Fibroblast of skin of scalp (primary cell): ENCODE measurements at places on chromosomes 6 and 20.

GRCh38 chr6:28757429-28758045, 166.2 kb downstream of the TRIM27 start:
- DNase-seq = peak; percentile 19

DNA sequence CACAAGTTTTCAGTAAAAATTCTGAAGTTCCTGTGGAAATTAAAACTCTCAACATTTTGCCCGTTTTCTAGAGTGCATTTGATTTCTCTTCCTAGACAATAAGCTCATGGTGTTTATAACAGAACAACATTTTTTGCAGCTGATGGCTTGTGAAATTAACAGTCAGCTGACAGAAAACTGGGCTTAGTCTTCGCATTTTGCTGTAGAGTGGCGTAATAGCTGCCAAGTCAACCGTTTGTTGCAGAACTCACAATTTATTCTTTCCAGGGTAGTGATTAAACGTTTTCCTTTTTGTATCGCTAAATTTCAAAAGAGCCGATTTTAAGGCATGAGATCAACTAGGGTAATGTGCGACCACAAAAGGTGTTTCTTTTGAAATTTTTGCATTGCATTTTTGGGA, 1.4 kb downstream of the SPO11 start:
- no peak for DNase-seq

GRCh38 chr20:31863296-31864085, 6.8 kb downstream of the DUSP15 start:
- DNase-seq = no peak

GRCh38 chr20:23507346-23507745, 16.4 kb downstream of the CST8 start:
- DNase-seq = no peak

DNA sequence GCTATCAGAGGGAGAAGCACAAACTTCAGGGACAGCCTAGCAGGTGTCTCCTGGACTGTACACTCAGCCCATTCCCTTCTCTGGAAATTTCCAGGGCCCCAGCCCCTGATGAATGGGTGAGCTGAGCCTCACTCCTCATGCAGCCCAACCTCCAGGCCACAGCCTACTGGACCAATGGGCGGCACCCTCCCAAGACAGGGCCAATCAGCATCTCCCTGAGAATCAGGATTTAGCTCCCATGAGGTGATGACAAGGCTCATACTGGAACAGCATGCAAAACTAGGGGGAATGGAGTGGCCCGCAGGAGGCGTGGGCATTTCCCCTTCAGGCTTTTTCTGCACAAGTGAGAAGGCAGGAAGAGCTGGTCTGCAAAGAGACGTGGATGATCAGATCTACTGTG, 29.0 kb downstream of the NFATC2 start:
- DNase-seq = no peak

GRCh38 chr20:50308513-50309279, 118.1 kb downstream of the CEBPB start:
- DNase-seq = peak; percentile 99

DNA sequence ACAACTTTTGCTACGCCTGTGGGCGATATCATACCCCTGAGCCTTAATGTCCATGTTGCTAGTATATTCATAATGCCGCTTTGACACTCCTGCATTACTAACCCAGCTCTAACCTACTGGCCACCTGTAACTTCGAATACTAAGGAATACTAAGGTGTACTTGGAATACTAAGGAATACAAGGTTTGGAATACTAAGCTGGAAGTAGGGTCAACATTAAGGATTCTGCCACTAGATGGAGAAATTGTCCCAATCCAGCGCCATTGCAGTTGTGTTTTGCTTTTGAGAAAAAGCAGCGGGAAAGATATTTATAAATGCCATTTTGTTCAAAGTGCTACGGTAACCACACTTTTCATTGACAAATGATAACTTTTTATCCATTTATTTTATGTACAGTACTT, 10.7 kb downstream of the TBXT start:
- no peak for DNase-seq

DNA sequence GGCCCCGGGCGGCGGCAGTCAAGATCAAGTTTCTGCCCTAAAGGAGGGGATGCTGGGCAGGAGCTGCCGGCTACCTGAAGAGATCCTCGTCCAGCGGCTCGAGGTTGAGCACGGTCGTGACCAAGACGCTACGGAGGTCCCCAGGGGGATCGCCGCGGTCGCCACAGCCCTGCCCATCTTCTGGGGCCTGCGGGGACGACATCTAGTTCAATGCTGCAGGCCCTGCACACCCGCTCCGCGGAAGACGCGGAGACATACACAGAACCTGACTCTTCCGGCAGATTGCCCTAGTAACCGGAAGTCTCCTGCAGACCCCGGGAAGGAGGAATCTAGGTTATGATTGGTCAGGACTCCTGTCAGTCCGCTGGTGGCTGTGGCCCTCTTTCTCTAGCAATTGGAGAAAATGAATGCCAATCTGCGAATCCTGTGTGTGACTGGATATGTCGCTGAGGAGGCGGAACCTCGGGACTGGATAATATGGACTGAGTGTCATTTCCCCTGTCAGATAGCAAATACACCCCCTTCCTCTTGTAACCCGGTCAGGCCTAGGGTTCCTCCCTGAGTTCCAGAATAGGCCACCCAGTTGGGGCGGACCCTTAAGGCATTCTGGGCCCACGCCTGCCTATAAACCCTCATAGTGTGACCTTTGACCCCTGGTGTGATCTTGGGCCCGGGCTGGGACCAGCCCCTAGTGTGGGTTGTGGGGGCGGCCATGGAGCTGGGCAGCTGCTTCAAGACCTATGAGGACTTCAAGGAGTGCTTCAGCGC, at the start of the genes ACOT8 and ZSWIM3:
Gene ACOT8, minus strand, starts transcription at position 279 of the 768 bp plus-strand sequence. Its CDS starts 77 bp downstream, at position 202.
Gene ZSWIM3, plus strand, starts transcription at position 501 of the 768 bp plus-strand sequence. Its CDS starts 212 bp downstream, at position 713.
- peak; percentile 100 for DNase-seq

- DNase-seq = peak; percentile 75
Observed at GRCh38 chr6:31042806-31043205, 32.5 kb downstream of the MUC22 start.

DNA sequence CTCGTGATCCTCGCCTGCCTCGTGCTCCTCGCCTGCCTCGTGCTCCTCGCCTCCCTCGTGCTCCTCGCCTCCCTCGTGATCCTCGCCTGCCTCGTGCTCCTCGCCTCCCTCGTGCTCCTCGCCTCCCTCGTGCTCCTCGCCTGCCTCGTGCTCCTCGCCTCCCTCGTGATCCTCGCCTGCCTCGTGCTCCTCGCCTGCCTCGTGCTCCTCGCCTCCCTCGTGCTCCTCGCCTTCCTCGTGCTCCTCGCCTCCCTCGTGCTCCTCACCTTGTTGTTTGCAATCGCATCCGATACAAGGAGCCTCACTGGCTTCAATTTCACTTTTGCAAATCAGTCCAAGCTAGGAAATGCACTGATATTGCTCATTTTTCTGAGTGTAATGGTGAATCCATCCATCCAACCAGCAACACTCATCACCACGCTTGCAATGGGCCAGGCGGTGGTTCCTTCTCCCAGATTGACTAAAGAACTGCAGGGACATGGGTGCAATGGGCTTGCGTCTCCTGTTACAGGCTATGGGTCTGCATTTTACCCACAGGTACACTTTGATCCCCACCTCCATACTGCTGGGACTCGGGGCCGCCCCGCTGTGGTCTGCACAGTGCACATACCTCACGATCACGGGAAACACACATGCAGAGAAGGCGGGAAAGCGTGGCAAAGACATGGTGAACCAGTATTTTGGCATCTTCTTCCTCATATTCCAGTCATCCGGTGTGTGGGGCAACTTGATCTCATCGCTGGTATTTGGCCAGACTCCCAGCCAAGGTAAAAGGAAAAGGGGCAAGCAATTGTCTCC, 4.6 kb downstream of the UNC93A start:
- no peak for DNase-seq

GRCh38 chr20:10576411-10577090, 97.2 kb downstream of the JAG1 start:
- peak; percentile 57 for DNase-seq

DNA sequence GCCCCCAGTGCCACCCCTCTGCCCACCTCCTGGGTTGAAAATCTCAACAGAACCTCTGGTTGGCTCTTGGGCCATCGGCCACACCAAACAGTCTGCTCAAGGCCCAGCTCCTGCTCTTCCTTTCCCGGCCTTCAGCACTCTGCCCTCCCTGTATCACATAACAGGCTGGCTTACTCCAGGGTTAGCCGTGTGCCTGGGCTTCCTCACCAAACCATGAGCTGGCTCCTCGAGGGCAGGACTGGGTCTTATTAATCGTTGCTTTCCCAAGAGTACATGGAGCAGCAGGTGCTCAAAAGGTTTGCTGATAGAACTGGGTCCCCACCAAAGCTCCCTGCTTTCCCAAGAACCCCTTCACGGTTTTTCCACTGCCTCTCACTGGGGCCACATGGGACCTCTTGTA, 12.7 kb upstream of the FAM83C start:
- DNase-seq = no peak

- no peak for DNase-seq
Observed at GRCh38 chr6:36514554-36515456, 32.5 kb downstream of the STK38 start.

DNA sequence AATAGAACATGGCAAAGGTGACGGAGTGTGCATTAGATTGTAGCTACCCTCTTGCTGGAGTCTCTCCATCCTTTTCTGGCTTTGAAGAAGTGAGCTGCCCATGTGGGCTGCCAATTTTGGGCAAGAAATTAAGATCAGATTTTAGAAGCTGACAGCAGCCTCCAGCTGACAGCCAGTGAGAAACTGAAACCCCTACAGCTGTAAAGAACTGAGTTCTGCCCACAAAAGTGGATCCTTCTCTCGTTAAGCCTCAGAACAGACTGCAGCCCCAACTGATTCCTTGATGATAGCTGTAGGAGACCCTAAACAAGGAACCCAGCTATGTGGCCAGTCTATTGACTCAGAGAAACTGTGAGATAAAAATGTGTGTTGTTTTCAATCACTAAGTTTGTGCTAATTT, 134.1 kb downstream of the CD109 start:
- DNase-seq = no peak

DNA sequence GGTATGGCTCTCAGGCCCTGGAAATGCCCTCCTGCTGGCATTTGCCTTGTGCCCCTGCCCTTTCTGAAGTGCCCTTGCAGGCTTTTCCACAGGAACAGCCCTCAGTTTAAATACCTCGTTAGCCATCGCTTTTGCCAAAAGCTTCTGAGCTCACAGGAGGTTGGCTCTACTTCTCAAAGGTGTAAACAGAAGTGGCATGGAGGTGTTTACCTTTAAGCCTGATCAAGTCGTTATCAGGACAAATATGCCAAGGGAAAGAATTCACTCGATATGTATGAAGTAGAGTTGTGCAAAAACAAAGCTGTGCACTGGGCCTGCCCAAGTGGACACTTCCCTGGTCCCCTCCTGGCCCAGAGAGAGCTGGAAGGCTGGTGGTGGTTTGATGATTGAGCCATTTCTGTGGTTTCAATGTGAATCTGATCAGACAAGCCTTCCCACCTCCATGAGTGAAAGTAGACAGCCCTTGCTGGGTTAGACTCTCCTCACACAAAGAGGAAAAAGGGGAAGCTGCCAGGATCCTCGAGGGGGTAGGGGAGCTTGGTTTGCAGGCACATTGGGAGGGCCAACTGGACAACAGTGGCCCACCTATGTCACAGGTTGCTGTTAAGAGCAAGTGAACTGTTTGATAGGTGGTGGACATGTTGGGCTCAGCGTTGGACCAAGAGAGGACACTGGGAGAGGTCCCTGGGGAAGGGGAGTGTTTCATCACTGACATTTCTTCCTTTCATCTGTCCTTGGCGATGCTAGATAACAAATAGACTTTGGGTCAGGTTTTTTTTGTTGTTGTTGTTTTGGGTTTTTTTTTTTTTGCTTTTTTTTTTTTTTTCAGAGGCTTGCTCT, 98.7 kb downstream of the ZDHHC14 start:
- no peak for DNase-seq

- DNase-seq = no peak
Observed at GRCh38 chr20:35341366-35342028, 49.3 kb upstream of the FAM83C start.

DNA sequence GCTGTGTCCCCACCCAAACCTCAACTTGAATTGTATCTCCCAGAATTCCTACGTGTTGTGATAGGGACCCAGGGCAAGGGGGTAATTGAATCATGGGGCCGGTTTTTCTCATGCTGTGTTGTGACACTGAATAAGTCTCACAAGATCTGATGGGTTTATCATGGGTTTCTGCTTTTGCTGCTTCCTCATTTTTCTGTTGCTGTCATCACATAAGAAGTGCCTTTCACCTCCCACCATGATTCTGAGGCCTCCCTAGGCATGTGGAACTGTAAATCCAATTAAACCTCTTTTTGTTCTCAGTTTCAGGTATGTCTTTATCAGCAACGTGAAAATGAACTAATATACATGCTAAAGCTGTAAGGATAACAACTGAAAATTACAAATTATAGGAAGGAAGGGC, 88.3 kb downstream of the CDYL start:
- DNase-seq = no peak

DNA sequence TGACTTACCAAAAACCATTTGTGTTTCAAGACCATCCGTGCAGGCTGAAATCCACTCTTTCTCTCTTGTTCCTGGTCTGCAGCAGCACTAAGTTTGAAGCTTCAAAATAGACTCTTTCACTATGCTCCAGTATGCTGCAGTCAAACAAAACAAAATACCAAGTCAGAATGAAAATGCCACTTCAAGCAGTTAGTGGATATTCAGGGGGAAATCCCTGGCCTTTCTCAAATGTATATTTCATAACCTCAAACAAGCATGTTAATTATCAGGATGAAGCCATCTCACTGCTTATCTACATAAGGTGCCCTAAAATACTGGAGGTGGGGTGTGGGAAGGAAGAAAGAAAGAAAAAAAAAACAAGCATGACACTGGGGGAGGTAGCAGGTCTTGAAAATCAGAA, 103.5 kb downstream of the ATXN1 start:
- DNase-seq = no peak

DNA sequence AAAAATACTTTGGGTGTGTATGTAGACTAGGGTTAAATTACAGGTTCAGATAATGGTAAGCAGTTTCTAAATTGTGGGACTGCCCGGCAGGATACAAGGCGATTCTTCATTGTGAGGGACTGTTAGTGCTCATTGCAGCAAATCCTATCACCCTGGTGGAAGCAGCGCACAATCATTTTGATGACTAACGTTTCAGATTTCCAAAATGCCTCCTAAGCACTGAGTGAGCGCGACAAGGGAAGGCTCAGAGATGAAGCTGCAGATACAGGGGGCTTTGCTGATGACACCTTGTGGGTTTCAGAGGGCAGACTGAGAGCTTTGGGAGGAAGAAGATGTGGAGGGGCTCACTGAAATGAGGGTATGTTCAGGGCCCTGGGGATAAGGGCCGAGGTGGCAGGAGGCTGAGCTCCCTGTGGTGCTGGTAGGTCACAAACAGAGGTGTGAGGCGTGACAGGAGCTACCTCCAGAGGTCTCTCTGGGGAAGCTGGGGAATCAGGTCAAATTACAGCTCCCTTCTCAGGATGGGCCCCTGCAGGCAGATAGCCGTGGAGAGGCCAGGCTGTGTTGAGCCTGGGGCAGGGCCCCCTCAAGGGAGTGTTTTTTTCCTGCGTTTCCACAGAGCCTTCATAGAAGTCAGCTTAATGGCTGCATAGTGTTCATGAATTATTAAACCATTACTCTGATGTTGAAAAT, 84.5 kb upstream of the FYN start:
- no peak for DNase-seq

- no peak for DNase-seq
Observed at GRCh38 chr20:32585011-32585585, at the start of gene NOL4L. TSS of gene NOL4L (minus strand) at chr20:32585333. CDS start at chr20:32584890, 443 bp downstream.
